HAP-1 (cell line): ENCODE measurements at places on chromosomes 2 and 18.

- no peak for DNase-seq
Observed at GRCh38 chr2:86021396-86022378, 84.0 kb downstream of the POLR1A start.

DNA sequence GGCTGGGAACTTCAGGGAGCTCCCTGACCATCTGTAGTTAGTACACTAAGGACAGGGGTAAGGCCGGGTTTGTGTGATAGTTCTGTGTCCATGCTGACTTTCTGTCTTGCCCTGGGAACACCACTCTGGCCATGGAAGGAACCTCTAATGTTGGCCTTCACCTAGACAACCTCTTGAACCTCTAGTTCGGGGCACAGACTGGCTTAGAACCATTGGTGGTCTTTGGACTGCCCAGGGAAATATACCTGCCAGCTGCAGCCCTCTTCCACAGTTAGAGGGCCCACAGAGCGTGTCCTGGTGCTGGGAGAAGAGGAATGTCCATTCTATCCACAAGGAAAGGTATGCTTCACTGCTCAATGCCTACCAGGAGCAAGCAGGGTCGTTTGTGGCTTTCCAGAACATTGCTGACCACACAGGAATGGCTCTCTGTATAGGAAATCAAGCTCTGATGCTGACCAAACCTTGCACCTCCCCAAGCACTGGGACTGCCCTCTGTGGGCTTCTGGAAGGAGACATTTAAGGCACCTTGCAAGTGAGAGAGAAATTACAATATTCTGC, 318.8 kb upstream of the EPAS1 start:
- DNase-seq: no peak

GRCh38 chr18:61546590-61546989, 213.4 kb downstream of the CDH20 start:
- no peak for DNase-seq

DNA sequence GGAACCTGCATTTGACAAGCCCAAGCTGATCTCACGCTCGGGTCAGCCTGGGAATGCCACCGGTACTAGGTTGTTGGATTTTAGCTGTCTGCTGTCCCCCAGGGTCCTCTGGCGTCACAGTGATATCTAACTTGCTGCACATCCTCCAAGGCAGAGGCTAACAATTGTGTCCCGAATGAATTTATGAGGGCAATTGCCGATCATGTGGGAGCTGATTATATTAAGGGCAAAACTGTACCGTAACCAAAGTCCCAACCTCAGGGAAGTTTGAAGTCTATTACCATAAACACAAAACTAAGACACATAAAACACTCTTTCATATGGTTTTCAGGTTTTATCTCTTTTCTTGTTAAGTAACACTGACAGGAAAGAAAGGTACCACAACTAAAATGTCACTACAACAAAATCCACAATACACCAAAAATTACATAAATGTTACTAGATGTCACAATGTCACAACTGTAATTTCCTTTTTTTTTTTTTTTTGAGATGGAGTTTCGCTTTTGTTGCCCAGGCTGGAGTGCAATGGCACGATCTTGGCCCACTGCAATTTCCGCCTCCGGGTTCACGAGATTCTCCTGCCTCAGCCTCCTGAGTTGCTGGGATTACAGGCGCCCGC, 6.7 kb downstream of the UXS1 start:
- DNase-seq: no peak

GRCh38 chr2:237097911-237098702, 12.4 kb downstream of the COPS8 start:
- DNase-seq: no peak

- DNase-seq: no peak
Observed at GRCh38 chr18:38606841-38607240, 1041.2 kb upstream of the CELF4 start.

- DNase-seq: no peak
Observed at GRCh38 chr2:57443086-57443485, 603.5 kb upstream of the VRK2 start.

DNA sequence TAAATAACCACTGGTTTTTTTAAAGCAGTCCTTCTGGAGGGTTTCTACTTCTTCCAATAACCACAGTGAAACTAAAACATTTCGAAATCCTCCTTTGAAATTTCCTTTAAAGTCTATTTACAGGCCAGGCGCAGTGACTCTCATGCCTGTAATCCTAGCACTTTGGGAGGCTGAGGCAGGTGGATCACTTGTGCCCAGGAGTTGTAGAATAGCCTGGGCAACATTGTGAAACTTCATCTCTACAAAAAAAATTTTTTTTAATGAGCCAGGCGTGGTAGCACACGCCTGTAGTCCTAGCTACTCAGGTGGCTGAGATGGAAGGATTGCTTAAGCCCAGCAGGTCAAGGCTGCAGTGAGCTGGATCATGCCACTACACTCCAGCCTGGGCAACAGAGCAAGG, 15.2 kb downstream of the KIDINS220 start:
- no peak for DNase-seq

DNA sequence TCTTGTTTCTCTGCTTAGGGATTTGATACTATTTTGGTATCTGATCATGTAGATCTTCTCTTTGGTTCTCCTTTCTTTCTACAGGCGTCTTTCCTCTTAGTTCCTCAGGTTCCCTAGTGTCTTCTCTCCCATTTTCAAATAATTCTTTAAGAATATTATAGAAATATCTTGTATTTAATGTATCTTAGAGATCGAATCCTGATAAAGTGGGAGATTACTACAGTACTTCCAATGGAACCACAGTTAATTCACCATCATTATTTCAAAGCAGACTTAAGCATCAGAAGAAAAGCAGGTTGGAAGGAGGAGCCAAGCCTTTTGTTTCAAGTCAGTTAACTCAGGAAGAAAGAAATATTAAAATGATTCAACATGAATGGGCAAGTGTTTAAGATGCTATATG, 1.1 kb upstream of the CHN1 start:
- no peak for DNase-seq

- no peak for DNase-seq
Observed at GRCh38 chr2:102010902-102011301, 19.1 kb downstream of the IL1R2 start.

DNA sequence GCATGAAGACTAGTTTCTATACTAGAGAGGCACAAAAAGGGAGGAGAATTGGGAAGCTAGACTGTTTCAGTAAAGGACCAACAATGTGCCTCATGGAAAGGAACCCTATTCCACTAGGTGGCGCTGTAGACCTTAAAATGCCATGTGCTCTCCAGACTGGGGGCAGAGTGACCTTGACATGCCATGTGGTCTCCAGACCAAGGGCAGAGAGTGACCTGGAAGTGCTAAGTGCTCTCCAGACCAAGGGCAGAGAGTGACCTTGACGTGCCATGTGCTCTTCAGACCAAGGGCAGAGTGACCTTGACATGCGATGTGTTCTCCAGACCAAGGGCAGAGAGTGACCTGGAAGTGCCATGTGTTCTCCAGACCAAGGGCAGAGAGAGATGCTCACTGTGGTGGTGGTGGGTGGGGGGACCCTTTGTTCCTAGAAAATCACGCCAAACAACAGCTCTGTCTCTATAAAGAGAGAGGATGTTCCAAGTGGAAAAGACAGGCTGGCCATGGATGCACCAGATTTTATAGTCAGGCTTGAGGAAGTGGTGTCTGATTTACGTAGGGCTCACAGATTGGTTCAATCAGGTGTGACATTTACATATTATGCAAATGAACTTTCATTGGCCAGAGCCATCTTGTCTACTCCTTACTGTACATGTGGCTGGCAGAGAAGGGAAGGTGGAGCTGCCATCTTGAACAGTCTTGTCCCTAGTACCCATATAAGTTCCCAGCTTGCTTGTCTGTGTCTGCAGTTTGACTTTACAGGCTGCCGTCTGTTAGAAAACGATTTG, 344.0 kb upstream of the DDX18 start:
- peak; percentile 71 for DNase-seq

DNA sequence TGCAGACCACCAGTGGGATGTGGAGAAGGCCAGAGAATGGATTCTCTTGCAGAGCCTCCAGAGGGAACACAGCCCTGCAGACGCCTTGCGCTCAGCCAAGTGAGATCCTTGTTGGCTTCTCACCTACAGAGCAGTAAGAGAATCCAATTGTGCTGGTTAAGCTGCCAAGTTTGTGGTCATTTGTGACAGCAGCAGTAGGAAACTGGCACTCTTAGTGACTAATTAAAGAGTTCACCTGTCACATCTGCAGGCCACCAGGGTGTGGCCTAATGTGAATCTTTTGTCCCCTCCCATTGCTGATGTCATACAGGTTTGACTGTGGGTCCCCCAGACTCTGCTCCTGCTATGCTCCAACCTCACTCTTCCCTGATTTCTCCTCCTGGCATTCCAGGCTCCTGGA, 235.9 kb downstream of the TFCP2L1 start:
- no peak for DNase-seq

DNA sequence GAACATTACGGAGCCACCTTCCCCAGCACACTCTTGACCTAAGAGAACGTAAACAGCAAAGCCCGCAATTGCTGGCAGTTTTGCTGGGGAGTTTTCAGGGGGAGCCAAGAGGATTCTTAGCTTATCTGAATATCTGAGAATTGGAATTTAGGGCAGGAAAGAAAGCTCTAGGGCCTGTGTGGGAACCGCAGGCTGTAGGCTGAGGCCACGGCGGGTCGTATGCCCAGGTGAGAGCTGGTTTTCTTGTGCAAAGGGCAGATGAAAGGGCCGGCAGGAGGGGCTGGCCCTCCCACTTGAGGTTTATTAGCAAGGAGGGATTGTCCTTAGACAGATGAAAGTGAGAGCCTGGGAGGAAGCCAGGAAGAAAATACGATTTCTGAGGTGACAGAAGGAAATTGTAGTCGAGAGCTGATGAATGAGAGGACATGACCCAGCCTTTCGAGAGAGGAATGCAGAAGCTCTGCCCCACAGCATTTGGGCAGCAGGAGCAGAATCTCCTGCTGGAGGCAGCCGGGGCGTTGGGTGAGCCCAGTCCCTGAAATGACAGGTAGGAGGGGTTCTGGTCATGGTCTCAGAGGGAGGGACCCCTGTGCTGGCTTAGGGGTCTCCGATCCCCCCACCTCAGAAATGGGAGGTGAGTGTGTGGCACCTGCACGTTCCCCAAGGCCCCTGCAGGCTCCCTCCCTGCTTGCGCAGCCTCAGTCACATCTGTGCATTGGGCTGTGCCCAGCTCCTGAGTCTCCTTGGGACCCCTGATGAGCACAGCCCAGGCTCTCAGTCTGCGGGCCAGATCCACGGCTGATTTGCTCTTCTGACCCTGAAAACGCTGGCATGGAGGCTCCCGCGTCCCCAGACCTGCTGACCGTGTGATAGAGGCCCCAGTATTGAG, 61.1 kb downstream of the CABLES1 start:
- DNase-seq: peak; percentile 20

GRCh38 chr2:99959261-99960014, 183.0 kb downstream of the AFF3 start:
- DNase-seq: no peak

DNA sequence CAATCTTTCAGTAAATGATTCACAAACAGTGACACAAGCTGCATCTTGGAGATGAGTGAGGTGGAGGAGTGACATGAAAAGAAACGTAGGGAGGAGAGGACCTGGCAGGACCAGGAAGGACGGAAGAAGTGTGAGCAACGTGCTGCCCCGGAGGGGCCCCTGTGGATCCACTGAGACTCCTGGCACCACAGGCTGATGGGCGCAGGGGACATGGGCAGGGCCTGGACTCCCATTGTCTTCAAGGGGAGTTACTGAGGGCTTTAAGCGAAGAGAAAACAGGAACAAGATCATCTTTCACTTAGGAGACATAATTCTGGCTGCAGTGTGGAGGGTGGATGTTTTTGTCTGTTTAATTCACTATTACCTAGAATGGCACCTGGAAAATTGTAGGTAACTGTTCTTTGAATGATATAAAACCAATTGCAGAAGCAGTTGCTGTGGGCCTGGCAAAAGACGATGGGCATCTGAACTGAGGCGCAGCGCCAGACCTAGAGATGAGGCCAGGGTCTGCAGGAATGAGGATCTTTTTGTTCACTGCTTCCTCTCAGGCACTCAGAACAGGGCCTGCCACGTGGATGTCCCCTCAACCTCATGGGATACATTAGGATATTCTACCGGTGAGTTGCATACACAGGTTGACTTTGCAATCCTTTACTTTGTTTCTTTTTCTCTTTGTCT, 156.4 kb downstream of the TMEM18 start:
- DNase-seq: no peak

DNA sequence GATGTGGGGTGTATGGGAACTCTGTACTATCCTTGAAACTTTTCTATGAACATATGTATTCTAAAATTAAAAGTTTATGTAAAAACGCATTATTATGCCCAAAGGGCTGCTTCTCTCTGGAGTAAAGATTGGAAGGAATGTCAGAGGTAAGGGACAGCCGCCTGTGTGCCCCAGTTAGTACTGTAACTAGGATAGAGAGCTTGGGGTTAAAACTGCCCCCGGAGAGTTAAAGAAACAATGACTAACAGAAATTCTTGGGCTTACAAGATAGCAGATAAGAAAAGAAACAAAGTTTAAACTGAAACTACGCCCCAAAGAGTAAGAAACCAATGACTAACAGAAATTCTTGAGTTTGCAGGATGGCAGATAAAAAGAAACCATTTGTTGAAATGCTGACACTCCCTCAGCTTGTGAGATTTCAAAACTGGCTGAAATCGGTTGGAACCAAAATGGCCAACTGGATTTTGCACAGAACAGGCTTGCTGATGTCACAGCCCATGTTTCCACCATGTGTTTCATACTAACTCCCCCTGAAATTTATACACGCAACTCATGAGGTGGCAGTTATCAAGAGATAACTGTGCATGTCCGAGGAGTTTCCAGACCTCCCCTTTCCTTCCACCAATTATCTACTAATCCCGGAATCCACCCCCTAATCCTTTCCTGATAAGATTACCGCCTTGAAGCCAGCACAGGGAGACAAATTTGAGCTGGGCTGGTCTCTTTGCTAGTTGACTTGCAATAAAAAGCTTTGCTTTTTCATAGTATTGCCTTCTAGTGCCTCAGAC, 8.7 kb upstream of the TXNDC2 start:
- DNase-seq: no peak

GRCh38 chr18:45690975-45691815, 32.8 kb upstream of the SLC14A1 start:
- peak; percentile 84 for DNase-seq

GRCh38 chr2:11874861-11875260, 128.4 kb downstream of the LPIN1 start:
- no peak for DNase-seq

DNA sequence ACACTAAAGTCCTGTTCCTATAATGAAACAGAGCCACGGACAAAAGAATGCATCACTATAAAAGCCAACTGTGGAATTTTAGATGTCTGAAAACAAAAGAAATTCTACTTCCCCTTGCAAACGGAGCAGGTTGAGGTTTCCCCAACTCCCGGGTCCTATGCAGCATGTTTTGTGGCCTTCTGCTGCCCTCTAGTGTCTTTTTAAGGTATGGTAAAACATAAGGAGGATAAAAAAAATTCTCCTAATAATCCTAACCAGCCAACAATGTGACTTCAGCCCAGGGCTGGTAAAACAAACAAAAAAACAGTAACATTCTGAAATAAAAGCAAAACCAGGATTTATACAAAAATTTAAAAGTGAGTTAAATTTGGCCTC, 539.5 kb downstream of the NRXN1 start:
- peak; percentile 71 for DNase-seq

DNA sequence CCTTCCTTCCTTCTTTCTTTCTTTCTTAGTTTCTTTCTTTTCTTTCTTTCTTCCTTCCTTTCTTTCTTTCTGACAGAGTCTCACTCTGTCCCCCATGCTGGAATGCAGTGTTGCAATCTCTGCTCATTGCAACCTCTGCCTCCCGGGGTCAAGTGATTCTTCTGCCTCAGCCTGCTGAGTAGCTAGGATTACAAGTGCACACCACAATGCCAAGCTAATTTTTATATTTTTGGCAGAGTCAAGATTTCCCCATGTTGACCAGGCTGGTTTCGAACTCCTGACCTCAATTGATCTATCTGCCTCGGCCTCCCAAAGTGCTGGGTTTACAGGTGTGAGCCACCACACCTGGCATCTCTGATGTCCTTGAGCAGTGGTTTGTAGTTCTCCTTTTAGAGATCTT, 48.5 kb downstream of the IL1R2 start:
- no peak for DNase-seq
